ENCODE measurements at places on chromosomes 3 and 15.
A peak's percentile ranks its signal among the peaks of the same experiment; 100 is the strongest.

DNA sequence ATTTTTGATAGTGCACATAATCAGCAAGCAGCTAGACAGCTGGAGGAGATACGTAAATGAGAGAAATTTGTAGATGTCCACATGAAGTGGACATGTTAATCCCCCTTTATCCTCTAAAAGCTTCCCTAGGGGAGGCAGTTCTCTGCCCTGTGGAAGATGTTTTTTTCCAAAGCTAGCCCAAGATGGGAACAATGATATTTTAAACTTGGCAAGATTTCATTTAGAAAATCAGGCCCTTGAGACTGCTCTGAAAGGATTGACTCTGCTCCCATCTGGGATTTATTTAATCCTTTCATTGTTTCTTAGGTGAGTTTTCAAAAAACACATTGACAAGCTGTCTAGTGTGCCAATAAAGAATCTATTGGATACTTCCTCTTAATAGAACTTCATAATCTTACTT, 92.0 kb downstream of the SYNPR start:
- DNase-seq: no peak

GRCh38 chr3:189324538-189325138, 152.9 kb downstream of the TPRG1 start:
- peak; percentile 34 for DNase-seq

DNA sequence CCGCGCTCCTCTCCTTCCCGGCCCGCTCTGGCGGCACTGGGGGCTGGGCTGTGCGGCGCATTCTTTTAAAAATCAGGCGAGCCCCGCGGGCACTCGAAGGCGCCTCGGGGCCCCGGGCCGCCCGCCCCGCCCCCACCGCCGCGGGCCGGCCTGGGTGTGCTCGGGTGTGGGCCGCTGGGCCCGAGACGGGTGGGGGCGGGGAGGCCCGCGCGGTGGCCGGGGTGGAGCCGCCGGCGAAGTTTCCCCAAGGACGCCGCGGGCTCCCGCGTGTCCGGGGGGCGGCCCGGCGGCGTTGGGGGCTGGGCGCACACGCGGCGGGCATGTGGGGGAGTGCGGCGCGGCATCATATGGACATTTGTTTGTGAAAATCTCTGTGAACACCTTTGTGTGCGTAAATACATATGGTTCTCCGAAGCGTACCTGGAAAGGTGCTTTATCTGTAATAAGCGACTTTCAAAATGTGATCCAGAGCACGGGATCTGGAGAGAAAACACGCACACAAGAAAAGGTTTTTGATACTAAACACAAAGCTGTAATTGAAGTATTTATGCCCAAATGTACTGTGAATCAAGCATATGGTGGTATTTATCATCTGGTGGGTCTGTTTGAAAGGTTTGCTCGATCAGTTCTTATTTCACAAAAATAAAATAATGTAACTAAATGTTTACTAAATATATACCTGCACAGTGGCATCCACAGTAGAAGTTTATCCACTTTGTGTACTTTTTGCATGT, 612 bp upstream of the TBL1XR1 start:
- DNase-seq: peak; percentile 46

GRCh38 chr3:20280257-20280656, 94.3 kb upstream of the SGO1 start:
- no peak for DNase-seq

- DNase-seq: no peak
Measured at GRCh38 chr3:158434412-158435038, 136.5 kb upstream of the MLF1 start.

GRCh38 chr3:122961146-122961545, 66.4 kb downstream of the SEMA5B start:
- DNase-seq: no peak

GRCh38 chr3:168876346-168877035, 780.8 kb upstream of the GOLIM4 start:
- DNase-seq: no peak

- no peak for DNase-seq
Measured at GRCh38 chr3:39292961-39293360, 13.1 kb upstream of the CX3CR1 start.

DNA sequence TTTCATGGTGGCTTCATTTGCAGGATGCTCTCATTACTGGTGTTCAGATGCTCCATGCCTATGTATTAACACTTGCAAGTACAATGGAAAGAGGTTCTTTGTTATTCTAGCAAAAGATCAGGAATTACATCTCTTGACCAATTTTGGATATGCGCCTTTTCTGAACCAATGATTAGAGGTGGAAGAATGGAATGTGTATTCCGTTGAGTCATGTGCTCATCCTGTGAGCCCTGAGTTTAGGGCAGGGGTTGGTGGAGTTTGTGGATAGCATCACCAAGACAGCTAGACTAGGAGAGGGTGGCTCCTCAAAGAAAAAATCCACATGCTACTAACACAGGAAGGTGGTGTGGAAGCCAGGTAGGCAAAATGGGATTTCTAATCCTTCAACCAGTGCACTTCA, 80.7 kb upstream of the SLC25A26 start:
- DNase-seq: no peak

DNA sequence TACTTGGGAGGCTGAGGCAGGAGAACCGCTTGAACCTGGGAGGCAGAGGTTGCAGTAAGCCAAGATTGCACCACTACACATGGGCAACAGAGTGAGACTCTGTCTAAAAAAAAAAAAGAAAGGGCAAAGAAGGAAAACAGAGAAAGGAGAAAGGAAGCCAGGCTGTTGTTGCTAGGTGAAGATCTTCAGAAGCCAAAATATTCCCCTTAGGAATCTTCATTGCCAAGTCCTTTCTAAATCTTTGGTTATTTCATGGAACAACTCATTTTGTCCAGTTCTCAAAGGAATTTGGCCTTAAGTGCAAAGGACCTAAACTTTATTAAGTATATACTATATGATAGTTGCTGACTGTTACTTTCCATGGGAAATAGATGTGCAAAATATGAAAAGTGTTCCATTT, 59.2 kb upstream of the OSBPL11 start:
- no peak for DNase-seq

DNA sequence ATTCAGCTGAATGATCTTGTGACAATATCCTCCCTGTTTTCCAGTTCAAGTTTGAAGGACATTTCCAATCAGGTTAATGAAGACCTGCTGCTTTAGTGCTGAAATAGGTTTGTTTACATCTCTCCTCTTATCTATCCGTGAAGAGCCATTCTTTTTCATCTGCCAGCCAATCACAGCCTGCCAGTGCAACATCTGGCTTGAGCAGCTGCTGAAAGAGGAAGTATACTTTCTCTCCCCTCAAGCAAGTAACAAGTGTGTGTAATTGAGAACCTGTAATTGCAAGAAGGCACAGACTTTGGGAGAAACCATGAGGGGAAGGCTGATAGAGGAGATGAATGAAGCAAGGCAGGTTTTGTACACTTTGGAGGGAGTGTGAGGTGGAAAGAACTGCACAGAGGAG, 404.3 kb downstream of the AGBL1 start:
- no peak for DNase-seq

DNA sequence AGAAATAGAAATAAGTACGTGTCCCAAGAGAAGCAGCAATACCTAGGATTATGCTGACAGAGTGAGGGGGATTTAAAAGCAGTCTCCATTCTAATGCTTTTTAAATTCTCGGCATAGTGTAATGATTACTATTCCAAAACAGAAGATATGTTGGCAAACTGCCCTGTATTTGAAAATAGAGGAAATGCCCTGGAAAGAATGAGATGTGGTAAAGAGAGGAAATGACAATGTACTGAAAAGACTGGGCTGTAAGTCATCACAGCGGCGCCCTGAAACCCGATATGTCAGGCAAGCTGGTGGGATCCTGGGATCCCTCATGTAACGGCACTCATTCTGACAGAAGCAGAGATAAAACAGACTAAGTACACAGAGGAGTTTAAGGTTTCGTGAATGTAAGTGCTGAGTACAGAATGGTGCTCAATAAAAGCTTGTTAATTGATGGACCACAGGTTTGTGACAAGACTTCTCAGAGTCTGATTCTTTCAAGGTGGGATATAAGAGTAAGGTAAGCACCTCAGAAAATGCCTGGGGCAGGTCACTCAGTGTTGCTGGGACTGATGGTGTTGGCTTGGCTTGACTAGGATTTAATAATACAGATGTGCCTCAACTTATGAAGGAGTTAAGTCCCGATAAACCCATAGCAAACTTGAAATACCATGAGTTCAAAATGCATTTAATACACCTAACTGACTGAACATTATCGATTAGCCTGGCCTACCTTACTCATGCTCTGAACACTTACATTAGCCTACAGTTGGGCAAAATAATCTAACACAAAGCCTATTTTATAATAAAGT, 91.4 kb downstream of the NFKBIZ start:
- DNase-seq: no peak

DNA sequence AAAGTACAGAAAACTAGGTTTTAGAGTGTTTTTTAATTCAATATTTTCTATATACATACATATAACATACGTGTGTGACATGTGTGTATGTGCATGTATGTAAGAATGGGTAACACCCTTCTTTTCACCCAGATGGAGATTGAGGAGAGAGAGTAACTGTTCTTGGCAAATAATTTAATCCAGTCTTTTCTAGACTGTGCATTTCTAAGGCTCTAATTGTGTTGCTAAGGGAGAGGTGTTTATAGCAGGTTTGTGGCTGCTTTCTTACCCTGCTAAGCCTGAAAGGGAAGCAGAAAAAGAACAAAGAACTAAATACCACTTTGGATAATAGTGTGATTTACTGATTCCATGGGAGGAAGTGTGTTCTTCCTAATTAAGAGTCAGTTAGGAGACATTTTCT, 46.0 kb upstream of the ALDH1L1 start:
- no peak for DNase-seq

- no peak for DNase-seq
Measured at GRCh38 chr3:9399337-9399703, 1.9 kb downstream of the SETD5 start.

GRCh38 chr3:115217678-115218451, 70.8 kb upstream of the ZBTB20 start:
- DNase-seq: no peak

GRCh38 chr3:47612879-47613278, 34.2 kb upstream of the CSPG5 start:
- DNase-seq: no peak

GRCh38 chr15:25710184-25710583, 152.9 kb downstream of the ATP10A start:
- peak; percentile 4 for DNase-seq

DNA sequence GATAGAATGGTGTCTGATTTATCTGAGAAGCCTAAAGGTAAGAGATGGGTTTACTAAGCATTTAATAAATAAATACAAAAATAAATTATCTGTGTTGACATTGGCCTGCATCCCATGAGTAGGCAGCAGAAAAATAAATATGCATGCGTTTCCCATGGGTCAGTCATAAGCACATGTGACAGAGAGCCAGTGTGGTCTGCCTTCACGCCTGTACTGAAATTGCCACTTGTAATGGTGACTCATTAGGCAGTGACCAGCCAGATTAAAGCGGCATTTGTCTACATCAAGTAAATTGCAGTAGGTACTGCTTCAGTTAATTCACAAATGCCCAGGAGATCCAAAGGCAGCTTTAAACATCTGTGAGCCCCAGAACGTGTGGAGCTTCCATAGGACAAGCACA, 399.6 kb downstream of the NAALADL2 start:
- DNase-seq: no peak

Measured in stimulated activated CD8-positive, alpha-beta memory T cell treated with anti-CD3 and anti-CD28 coated beads, Interleukin-7, amount 100 ng/mL, for 48 hours (primary cell).